Central memory CD4-positive, alpha-beta T cell (primary cell): ENCODE measurements at places on chromosomes 3 and 15.

DNA sequence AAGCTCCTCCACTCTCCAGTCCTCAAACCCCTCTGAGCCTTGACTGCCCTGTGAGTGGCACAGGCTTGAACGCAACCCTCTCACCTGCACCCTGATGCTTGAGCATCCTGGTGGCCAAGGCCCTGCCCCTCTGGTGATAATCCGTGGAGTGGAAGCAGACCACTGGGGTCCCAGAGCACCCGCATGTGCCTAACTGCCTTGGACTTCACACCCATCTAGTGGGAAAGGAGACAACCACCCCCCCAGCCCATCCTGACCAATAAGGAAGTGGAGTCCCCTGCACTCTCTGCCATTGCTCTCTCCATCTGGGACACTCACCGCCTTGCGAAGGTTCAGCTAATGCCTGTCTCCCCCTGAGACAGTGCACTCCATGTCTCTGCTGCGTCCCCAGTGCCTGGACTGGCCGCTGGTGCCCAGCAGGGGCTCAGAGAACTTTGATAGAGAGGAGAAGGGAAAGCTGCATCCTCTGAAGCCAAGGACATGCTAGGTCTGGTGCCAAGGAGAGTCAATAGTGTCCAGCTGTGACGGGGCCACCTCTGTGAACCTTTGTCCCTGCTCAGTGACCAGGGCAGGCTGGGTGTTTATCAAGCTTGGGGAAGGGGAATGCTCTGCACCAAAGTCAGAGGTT is 3.4 kb downstream of the KLF15 start:
- no peak for DNase-seq

DNA sequence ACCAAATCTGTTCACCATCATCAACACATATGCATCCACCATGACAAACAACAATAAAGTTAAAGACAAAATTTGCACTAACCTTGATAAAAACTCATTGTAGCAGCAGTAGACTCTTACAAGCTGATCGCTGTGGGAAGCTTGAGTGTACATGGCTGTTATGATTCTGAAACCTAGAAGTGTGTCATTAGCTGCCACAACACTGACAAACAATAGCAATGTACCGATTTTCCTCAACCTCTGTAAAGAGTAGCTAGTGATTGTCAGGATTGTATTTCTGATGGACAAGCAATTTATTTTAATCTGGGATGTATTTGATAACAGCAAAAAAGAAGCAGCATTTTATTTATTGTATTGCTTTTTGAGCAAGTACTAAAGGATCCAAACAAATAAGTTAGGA is 1357.7 kb downstream of the ROBO1 start:
- no peak for DNase-seq

DNA sequence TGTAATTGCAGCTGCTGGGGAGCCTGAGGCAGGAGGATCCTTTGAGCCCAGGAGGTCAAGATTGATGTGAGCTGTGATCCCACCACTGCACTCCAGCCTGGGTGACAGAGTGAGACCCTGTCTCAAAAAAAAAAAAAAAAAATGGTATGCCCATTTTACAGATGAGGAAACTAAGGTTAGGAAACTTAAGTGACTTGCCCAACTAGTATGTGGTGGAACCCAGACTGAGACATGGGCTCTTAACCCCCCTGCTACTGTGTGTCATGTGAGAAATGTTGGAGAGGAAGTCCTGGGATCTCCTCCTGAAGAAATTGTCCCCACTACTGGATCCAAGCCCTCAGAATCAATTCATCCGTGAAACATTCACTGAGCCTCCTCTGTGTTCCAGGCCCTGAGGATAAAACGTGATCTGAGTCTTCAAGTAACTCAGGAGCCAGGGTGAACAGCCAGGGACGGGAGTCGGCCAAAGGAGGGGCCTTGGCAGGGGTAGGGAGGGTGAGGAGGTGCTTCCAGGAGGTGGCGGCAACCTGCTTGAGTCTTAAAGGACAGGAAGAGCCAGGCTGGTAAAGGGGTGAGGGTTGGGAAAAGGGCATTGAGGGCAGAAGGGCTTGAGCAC is 19.6 kb upstream of the RNU6-1 start:
- DNase-seq = no peak

- DNase-seq = no peak
These were observed 992.7 kb downstream of the NTRK3 start for GRCh38 chr15:87263871-87264270.

DNA sequence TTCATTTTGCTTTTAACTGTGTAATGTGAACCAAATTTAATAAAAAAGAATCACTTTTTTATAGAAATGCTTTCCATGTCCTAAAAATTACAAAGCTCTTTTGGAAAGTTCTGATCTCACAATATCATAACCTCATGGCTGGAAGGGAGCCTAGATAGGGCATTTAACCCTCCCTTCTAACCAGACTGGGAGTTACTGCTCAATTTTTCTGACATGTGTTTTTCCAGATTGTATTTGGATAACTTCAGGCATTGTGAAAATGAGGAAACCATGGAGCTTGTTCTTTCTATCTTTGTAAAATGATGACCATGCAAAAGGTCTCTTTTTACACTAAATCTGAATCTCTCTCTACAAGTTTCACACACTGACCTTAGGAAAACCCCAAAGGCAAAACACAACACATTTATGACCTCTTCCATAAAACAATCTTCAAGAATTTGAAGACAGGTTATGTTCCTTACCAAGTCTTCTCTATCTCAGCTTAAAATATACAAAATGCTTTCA is 508.8 kb downstream of the DIPK2A start:
- no peak for DNase-seq

DNA sequence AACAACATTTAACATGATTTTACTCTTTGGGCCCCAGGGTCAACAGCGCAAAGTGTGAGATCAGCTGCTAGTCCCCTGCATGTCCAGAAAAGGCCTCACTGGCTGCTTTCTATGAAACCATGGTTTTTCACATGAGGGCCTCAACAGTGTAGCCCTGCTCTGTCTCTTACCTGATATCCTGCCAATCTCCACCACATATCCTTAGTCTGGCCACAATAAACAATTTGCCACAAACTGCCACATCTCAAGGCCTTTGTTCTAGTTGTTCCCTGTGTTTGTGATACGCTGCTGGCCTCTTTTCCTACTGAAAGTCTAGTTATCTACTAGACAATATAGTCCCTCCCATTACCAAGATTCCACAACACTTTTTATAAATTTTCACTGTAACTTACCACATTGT is 17.7 kb downstream of the VPS39 start:
- DNase-seq = no peak

DNA sequence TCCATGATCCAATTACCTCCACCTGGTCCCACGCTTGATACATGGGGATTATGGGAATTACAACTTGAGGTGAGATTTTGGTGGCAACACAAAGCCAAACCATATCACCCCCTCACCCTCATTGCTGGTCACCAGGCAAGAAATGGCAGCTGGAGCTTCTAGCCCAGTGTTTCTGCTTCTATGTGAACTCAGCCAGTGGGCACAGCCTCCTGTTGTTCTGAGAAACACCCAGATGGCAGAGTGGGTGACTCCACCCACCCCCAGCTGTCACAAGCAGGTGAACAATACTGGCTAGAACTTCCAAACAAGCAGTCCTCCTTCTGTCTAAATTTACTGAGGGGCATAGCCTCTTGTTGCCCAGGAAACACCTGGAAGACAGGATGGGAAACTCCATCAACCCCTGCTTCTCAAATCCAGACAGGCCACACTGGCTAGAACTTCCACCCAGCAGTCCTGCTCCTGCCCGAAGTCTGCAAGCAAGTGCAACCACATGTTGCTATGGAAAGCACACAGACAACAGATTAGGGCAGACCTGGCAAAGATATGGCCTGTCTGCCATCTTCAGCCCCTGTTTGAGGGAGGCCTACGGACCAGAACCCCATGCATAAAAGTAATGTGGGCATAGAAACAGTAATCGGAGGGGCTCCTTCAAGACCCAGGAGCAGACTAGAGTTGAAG is 114.1 kb downstream of the DTWD1 start:
- DNase-seq = no peak
